ENCODE measurements at places on chromosomes 13 and 19. TPM values are rescaled to one million over a fixed set of nuclear protein-coding genes. Genes with fewer than 3 reads are reported as not detected.

Gene CC2D1A
- 30.7 TPM for total RNA-seq

Gene BST2
- 41.8 TPM for total RNA-seq

Gene ZNF729
- not detected for total RNA-seq

Gene CCDC70
- total RNA-seq = not detected

Gene TTC9B
- total RNA-seq = not detected

Gene ADGRE1
- 2.3 TPM for total RNA-seq

Gene MAMSTR
- 2.4 TPM for total RNA-seq

Gene LRP3
- total RNA-seq = not detected

- no peak overlapping the region for H3K4me3 ChIP-seq
- DNase-seq = no peak
- peaks cover 16% of the 10 kb centered on the region for H3K27me3 ChIP-seq
- peaks cover 26% of the 10 kb centered on the region for H3K36me3 ChIP-seq
Measured at GRCh38 chr13:52067237-52067636, 42.7 kb downstream of the UTP14C start.

DNA sequence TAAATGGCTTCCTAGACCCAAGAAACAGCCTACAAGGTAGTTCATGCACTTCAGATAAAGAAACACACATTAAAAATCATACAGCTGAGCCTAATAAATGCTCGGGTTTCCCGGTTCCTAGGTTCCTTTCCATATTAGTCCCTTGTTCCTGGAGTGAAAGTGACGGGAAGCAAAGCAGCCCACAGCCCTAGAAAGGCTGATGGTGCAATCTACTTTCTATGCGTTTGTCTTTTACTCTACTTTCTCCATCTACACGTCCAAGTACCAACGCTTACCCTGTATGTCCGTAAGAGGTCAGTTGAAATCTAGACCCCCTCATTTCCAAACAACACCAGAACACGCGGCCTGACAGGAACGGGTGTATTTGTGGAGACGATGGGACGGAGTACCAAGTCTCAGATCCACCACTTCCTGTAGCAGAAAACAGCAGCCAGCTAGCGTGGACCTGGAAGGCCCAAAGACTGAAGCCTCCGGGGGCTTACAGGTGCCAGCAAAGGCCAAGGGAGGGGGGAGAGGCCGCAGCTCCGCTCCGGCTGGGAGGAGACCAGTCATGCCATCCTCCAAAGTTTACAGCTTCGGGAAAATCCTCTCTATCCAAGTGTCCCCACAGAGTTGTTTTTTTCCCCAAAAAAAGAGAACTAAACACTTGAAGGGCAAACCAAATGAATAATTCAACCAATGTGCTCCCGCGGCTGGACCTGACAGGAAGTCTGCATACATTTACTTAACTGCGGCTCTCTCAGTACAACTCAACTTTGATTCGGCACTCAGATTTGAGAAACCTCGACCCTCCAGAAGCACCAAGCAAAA lies 34.1 kb downstream of the STK24 start:
- DNase-seq = peak; percentile 39
- peaks cover 90% of the 10 kb centered on the region for H3K4me1 ChIP-seq
- peak overlapping the region; percentile 86 for H3K27ac ChIP-seq
- peak overlapping the region; percentile 82 for H3K4me3 ChIP-seq
- H3K36me3 ChIP-seq = peaks cover 6% of the 10 kb centered on the region

DNA sequence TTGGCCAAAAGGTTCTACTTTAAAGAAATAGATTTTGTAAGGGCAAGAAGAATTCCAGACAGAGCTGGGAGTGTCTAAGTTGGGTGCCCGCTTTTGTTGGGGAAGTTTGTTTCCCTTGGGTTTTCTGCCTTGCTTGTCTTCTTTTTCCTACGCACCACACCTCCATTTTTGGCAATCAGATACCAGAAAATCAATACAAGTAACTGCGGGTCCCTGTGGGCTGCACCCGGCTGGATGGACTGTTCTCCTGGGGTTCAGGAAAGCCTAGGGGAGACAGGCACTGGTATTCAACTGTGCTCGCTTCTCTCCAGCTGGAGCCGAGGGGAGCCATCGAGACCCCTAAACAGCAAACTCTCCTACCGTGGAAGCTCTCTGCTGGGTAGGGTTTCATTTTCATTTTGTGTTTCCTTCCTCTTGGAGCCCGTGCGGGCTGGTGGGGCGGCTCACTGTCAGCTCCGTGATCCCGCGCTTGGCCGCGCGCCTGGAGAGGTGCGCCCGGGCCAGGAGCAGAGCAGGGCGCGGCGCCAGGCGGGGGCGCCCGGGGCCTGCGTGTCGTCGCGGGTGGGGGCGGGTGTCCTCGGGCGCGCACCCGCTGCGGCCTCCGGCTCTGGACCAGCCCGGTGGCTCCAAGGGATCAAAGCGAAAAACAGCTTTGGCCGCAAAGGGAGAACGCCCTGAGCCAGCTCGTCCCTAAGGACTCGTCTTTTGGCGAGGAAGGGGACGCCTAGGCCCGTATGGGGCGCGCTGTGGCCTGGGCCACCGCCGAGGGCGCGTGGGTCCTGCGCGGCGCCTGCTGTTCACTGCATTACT lies 347.2 kb downstream of the ZNF536 start:
- peaks cover 11% of the 10 kb centered on the region for H3K4me1 ChIP-seq
- no peaks in the 10 kb centered on the region for H3K36me3 ChIP-seq
- no peak overlapping the region for H3K27ac ChIP-seq
- H3K4me3 ChIP-seq = peak overlapping the region; percentile 65
- DNase-seq = no peak
- peaks cover 12% of the 10 kb centered on the region for H3K27me3 ChIP-seq

GRCh38 chr13:28046981-28047380 lies 53.4 kb downstream of the FLT3 start:
- no peak overlapping the region for H3K4me3 ChIP-seq
- H3K36me3 ChIP-seq = no peaks in the 10 kb centered on the region
- no peak overlapping the region for H3K27ac ChIP-seq
- no peaks in the 10 kb centered on the region for H3K27me3 ChIP-seq
- peaks cover 46% of the 10 kb centered on the region for H3K4me1 ChIP-seq
- DNase-seq = no peak

GRCh38 chr13:25920277-25920676 lies 131.5 kb downstream of the SHISA2 start:
- H3K4me3 ChIP-seq = peak overlapping the region; percentile 25
- DNase-seq = no peak
- no peaks in the 10 kb centered on the region for H3K36me3 ChIP-seq
- no peaks in the 10 kb centered on the region for H3K27me3 ChIP-seq

DNA sequence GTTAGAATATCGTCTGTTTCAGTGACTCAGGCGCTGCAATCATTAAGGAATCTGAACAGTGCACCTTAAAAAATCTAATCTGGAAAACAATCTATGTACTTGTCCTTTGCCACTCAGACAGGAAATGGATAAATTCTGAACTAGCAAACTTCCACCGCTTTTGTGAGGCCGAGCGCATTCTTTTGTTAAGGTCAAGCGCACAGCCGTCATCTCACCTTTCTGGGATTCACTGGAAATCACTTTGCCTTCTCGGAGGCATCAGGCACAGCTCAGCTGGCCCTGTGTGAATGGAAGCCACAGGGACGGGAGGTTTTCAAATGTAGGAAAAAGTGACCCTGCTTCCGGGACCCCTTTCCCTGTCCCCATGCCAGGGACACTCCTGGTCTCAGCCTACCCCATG lies 28.2 kb upstream of the SPACA7 start:
- H3K4me3 ChIP-seq = no peak overlapping the region
- no peaks in the 10 kb centered on the region for H3K4me1 ChIP-seq
- H3K27me3 ChIP-seq = peaks cover 82% of the 10 kb centered on the region
- no peaks in the 10 kb centered on the region for H3K36me3 ChIP-seq

GRCh38 chr19:41877916-41878905 lies 1.1 kb downstream of the CD79A start:
- H3K36me3 ChIP-seq = peaks cover 6% of the 10 kb centered on the region
- peaks cover 88% of the 10 kb centered on the region for H3K4me1 ChIP-seq
- no peak for DNase-seq

DNA sequence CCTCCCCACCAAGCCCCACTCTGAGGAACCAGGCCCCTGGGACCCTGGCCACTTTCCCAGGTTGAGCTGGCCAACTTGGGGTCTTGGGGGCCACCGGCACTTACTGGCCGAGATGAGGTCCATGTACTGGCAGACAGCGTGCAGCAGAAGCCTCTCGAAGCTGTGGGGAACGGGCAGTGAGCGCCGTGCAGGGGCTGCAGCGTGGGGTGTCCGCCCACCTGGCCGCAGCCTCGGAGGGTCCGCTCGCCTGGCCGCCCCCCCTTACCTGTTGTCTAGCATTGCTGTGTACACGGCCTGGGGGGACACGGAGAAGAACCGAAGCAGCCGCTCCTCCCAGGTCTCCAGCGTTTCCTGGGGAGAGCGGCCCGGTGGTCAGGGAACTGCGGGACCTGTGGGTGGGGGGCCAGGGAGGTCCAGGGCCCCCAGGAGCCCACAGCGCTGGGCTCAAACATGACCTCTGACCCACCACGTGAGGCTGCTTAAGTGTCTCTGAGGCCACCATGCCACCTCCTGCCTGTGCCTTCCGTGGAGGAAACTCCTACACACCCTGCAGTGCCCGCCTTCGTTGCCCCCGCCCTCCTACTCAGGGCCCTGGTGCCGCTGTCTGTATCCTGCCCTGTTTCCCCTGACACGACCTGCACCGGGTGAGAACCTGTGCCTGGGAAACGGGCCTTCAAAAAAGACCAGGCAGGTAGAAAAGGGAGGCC lies 6.2 kb downstream of the RNU6-9 start:
- H3K4me3 ChIP-seq = no peak overlapping the region
- DNase-seq = no peak
- H3K27me3 ChIP-seq = no peaks in the 10 kb centered on the region
- peaks cover 40% of the 10 kb centered on the region for H3K4me1 ChIP-seq

DNA sequence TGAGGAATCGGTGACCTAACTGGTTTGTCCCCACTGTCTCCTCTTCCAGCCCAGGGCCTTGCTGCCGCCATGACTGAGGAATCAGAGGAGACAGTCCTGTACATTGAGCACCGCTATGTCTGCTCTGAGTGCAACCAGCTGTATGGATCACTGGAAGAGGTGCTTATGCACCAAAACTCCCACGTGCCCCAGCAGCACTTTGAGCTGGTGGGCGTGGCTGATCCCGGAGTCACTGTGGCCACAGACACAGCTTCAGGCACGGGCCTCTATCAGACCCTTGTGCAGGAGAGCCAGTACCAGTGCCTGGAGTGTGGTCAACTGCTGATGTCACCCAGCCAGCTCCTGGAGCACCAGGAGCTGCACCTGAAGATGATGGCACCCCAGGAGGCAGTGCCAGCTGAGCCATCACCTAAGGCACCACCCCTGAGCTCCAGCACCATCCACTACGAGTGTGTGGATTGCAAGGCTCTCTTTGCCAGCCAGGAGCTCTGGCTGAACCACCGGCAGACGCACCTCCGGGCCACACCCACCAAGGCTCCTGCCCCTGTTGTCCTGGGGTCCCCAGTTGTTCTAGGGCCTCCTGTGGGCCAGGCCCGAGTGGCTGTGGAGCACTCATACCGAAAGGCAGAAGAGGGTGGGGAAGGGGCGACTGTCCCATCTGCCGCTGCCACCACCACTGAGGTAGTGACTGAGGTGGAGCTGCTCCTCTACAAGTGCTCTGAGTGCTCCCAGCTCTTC lies 2.7 kb downstream of the ZNF574 start:
- no peaks in the 10 kb centered on the region for H3K27me3 ChIP-seq
- peak overlapping the region; percentile 86 for H3K4me3 ChIP-seq
- DNase-seq = no peak
- peaks cover 52% of the 10 kb centered on the region for H3K4me1 ChIP-seq

DNA sequence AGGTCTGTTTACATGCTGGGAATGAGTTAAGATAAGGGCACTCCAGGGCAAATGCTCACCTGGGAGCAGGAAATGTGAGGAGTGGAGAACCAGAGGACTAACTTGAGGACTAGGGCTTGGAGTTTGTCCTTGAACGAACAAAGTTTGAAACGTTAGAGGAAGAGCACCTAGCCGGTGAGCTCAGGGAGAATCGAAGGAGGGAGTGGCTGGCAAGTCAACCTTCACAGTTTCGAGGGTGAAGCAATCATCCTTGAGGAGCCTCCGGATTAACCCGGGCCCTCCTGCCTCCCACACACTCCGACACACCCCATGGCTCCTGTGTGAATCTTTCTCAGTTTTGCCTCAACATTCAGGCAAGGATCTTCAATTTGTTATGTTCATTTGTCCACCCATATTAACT lies 58.6 kb downstream of the LMO7 start:
- no peaks in the 10 kb centered on the region for H3K4me1 ChIP-seq
- H3K27ac ChIP-seq = no peak overlapping the region
- no peak for DNase-seq
- H3K27me3 ChIP-seq = no peaks in the 10 kb centered on the region
- no peak overlapping the region for H3K4me3 ChIP-seq

- peaks cover 7% of the 10 kb centered on the region for H3K4me1 ChIP-seq
- H3K4me3 ChIP-seq = peak overlapping the region; percentile 81
- H3K36me3 ChIP-seq = no peaks in the 10 kb centered on the region
- peaks cover 2% of the 10 kb centered on the region for H3K27me3 ChIP-seq
- DNase-seq = no peak
- H3K27ac ChIP-seq = no peak overlapping the region
Measured at GRCh38 chr13:100506600-100507422, 81.8 kb downstream of the GGACT start.

Data from naive thymus-derived CD8-positive, alpha-beta T cell (primary cell).